H1 (cell line): ENCODE measurements at places on chromosomes 1 and 21. TPM values are rescaled to one million over a fixed set of nuclear protein-coding genes. Genes with fewer than 3 reads are reported as not detected.

The C1orf141 gene
- not detected in 2 replicates for total RNA-seq

The CELA2A gene
- total RNA-seq, result not detected in 2 replicates

The PGLYRP3 gene
- not detected in 2 replicates for total RNA-seq

DNA sequence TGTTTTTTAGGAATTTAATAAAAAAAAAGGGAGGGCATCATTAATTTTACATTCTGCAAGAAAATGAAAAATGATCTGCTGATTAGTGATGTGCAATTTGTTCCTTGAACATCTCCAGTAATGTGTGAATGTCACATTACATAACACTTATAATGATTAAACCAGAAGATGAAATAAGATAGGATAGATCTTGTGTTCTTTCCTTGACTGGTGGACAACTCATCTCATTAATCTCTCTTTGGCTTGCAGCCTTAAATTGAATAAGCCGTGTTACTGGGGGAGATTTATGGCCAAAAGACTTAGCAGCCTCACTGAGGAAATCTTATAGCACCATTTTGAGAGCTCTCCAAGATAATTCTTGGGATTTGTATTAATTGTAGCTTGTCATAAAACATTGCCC, 217.2 kb downstream of the ST6GALNAC3 start:
- H3K4me1 ChIP-seq, result peaks cover 14% of the 10 kb centered on the region; the same call in 1 of the 2 replicates
- H3K27ac ChIP-seq, result no peak overlapping the region
- no peak for DNase-seq
- no peak overlapping the region for H3K4me3 ChIP-seq
- no peaks in the 10 kb centered on the region for H3K36me3 ChIP-seq

DNA sequence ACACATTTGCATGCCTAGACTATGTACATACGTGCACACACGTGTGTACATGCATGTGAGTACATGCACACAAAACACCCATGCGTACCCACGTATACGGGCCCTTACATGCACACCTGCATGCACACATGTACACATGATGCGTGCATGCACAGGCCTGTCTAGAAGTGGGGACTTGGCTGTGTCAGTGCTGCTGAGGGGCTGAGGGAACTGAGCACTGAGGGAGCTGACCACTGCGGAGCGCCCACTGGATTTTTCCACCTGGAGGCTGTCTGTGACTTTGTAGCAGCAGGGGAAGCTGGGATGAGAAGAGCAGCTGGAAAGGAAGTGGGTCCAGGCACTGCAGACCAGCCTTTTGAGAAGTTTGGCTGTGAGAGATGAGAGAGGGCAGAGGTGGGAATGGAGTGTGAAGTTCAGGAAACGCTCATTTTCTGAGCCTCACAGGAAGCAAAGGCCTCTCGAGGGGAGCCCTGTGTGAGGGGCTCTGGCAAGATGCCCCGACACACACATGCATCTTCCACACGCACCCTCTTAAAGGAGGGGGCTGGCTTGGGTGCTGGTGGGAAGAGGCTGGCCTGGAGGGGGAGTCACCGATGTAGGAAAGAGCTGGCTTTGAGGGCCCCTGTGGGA, 20.9 kb downstream of the PODN start:
- no peak for DNase-seq
- peaks cover 3% of the 10 kb centered on the region for H3K4me1 ChIP-seq
- no peaks in the 10 kb centered on the region for H3K36me3 ChIP-seq
- H3K4me3 ChIP-seq, result no peak overlapping the region

DNA sequence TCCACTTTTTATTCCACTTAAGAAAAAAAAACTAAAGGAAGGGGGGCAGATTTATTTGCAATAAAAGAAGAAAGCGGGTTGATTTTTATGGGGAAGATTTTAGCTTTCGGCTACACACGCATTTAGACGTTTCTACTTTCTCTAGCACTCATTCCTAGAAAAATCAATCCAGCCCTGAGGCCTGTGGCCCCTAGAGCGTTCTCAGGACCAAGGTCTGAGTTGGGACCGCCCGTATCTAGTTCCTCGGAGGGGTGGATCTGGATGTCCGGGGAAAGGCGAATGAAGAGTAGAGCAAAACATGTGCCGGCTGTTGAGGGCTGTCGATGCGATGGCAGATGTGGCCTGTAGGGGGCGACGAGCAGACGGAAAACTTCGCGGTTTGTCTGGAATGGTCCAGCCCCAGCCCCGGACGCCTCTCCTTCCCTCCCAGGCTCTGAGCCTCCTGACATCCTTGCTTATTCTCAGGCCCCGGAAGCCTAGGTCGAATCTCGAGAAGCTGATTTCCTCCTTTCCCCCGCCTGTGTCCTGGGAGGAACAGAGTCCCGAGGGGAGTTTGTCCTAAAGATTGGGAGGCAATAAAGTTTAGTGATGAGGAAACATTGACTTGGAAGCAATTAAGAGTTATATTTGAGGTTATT, 5.2 kb downstream of the FOXD3 start:
- H3K27ac ChIP-seq, result no peak overlapping the region
- peak overlapping the region; percentile 80 for H3K4me3 ChIP-seq
- H3K4me1 ChIP-seq, result peaks cover 16% of the 10 kb centered on the region

DNA sequence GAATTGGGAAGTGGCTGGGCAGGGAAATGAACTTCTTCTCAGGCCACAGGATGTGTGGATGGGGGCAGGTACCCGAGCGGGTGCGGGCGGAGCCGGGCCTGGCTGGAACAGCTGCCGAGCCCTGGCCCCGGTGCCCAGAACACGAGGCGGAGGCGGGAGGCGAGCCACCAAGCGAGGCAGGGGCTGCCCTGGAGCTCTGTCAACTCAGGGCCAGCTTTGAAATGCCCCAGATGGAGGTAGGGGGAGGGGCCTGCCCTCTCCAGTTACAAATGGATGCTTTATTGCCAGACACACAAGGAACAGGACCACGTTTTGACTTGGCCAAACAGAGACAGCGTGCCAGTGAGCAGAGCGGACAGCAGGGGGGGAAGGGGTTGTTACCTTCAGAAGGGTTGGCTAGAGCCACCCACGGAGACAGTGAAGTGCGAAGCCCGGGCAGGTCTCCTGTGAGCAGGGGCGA, 240.4 kb downstream of the SDCCAG8 start:
- no peaks in the 10 kb centered on the region for H3K36me3 ChIP-seq
- H3K27me3 ChIP-seq, result no peaks in the 10 kb centered on the region
- no peak overlapping the region for H3K27ac ChIP-seq
- H3K4me1 ChIP-seq, result peaks cover 3% of the 10 kb centered on the region
- H3K4me3 ChIP-seq, result no peak overlapping the region

DNA sequence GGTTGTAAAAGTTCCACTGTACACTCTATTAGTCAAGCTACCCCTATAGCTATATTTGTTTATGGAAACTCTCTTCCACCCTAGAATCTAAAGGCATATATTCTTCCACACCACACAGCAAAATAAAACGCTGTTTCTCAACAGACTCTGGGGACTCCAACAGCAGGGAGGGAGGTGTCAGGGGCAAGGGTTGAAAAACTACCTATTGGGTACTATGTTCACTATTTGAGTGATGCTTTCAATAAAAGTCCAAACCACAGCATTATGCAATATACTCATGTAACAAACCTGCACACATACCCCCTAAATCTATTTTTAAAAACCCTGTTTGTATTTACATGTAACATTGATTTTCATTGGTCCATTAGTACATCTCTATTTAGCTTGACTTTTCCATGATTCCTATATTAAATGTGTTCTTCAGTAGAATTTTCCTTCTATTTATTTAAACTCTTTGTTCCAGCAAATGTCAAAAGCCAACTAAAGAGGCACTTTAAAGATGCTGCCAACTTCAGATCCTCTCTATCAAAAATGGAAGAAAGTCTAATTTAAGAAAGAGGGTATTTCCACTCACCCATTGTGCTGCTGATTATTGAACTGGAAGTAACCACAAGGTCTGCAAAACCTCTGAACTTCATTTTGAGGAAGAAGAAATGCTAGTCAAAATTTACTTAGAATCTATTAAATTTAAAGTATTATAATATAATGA, 26.2 kb downstream of the RGS7 start:
- no peak for DNase-seq
- H3K27me3 ChIP-seq, result no peaks in the 10 kb centered on the region
- no peaks in the 10 kb centered on the region for H3K4me1 ChIP-seq
- no peaks in the 10 kb centered on the region for H3K36me3 ChIP-seq
- H3K4me3 ChIP-seq, result no peak overlapping the region

DNA sequence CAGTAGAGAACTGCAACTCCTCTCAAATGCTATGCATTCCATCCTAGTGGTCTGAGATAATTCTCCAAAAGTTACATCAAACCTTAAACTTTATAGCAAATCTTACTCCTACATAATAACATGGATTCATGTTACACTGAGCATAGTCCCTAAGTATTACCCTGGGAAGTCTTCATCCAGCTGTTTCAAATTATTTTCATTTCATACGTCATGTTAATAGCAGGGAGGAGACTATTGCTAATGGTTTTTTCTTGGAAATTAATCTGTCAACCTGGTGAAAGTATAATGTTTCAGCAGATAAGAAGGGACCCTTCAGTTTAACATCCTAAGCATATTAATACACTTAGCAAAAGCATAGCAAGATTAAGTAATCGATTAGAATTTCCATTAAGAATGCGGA, 318.1 kb downstream of the USP25 start:
- H3K27me3 ChIP-seq, result no peaks in the 10 kb centered on the region
- no peak overlapping the region for H3K4me3 ChIP-seq
- no peak for DNase-seq
- no peaks in the 10 kb centered on the region for H3K4me1 ChIP-seq
- H3K27ac ChIP-seq, result no peak overlapping the region

GRCh38 chr1:241518476-241519307, 863 bp downstream of the FH start:
- H3K4me1 ChIP-seq, result no peaks in the 10 kb centered on the region
- H3K27ac ChIP-seq, result no peak overlapping the region
- no peaks in the 10 kb centered on the region for H3K36me3 ChIP-seq
- DNase-seq, result no peak
- H3K4me3 ChIP-seq, result peak overlapping the region; percentile 89

DNA sequence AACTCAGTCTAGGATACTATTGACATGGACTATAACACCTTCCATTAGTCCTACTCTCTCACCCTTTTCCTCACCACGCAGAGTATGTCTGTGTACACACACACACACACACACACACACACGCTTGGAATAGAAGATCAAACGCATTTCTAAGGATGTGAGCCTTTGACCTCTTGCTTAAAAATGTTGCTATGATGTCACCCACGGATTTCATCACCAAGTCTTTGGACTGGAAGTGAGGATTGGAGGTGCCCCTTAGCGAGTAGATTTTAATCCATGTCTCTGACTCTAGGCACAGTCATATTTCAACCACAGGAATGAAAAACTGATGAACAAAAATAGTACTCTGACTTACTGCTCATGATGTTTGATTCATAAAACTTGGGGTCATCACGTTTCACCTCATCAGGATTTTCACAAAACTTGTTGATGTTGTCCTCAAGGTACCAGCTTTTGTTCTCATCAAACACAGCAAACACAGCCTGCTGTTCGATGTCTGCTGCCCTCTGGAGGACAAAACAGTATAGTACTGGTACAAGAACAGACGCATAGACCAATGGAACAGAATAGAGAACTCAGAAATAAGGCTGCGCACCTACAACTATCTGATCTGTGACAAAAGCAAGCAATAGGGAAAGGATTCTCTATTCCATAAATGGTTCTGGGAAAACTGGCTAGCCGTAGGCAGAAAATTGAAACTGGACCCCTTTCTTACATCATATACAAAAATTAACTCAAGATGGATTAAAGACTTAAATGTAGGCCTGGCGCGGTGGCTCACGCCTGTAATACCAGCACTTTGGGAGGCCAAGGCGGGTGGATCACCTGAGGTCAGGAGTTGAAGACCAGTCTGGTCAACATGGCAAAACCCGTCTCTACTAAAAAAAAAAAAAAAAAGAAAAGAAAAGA, 39.9 kb downstream of the F5 start:
- H3K36me3 ChIP-seq, result no peaks in the 10 kb centered on the region
- H3K4me3 ChIP-seq, result no peak overlapping the region
- H3K4me1 ChIP-seq, result no peaks in the 10 kb centered on the region
- no peaks in the 10 kb centered on the region for H3K27me3 ChIP-seq
- no peak for DNase-seq

DNA sequence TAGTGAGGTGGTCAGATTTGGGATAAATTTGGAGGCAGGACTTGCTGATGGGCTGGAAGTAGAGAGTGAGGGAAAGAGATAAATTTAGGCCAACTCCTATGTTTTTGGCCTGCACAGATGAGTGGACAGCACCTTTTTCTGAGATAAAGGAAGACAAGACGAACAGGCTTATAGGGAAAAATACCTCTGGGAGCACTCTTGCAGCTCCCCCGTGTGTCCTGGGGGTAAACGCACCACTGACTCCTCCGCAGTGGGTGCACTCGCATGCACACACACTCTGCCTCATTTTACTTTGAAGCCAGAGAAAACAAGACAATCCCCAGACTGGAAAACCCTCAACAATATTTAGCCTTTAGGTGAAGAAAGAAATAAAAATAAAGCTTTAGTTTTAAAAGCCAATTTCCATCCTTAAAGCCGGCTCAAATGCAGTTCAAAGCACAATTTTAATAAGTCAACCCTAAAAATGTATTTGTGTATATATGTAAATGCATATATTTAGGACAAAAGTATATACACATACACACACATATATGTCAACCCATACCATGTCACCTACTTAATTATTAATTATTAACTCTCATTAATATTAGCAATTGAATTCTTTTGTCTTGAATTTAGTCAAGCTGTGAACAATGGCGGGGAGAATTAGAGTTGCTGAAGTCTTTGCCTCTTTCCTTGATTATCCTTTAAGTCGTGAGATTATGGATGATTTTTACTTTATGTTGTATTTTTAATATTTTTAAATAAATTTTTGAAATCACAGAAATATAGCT, 341.8 kb downstream of the ZNF326 start:
- H3K36me3 ChIP-seq, result no peaks in the 10 kb centered on the region
- H3K27me3 ChIP-seq, result no peaks in the 10 kb centered on the region
- DNase-seq, result no peak
- H3K4me1 ChIP-seq, result no peaks in the 10 kb centered on the region
- no peak overlapping the region for H3K27ac ChIP-seq

DNA sequence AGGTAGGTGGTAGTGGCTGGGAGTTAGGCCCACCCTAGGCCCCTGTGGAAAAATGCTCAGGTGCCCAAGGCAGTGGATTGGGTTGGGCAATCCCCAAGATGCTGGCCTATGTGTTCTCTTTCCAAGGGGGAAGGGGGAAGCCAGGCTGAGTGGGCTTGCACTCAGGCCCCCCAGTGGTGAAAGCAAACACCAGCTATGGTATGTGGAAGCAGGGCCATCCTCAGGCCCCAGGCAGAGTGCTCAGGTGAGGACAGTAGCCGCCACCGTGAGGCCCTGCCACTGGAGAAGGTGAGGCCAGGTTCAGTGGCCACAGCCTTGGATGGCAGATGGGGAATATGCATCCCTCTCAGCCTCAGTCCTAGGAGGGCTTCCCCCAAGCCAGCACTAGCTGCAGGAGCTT, 11.8 kb downstream of the LY9 start:
- DNase-seq, result no peak
- H3K27me3 ChIP-seq, result no peaks in the 10 kb centered on the region
- no peaks in the 10 kb centered on the region for H3K36me3 ChIP-seq
- H3K4me3 ChIP-seq, result no peak overlapping the region

DNA sequence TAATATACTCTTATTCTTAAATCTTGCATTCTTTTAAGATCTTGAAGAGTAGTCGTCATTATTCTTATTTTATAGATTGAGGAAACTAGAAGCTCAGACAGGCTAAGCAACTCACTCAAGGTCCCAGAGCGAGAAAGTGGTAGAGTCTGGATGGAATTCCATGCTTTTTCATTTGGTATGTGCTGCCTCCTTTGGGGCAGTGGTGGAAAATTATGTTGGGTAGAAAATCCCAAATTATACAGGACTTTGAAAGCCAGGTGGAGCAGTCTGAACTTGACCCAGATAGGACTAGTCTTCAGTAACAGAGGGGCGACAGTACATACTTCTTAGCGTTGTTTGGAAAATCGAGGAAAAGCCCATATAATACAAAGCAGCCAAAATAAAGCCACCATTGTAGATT, 205.6 kb downstream of the ATG4C start:
- no peak overlapping the region for H3K4me3 ChIP-seq
- H3K4me1 ChIP-seq, result no peaks in the 10 kb centered on the region; the same call in 1 of the 2 replicates
- H3K36me3 ChIP-seq, result no peaks in the 10 kb centered on the region
- no peak overlapping the region for H3K27ac ChIP-seq
- H3K27me3 ChIP-seq, result no peaks in the 10 kb centered on the region
- DNase-seq, result no peak
